ENCODE measurements at places on chromosomes 6 and 20.

- DNase-seq: no peak
These were observed 6.5 kb downstream of the RBM38 start for GRCh38 chr20:57397693-57398108.

DNA sequence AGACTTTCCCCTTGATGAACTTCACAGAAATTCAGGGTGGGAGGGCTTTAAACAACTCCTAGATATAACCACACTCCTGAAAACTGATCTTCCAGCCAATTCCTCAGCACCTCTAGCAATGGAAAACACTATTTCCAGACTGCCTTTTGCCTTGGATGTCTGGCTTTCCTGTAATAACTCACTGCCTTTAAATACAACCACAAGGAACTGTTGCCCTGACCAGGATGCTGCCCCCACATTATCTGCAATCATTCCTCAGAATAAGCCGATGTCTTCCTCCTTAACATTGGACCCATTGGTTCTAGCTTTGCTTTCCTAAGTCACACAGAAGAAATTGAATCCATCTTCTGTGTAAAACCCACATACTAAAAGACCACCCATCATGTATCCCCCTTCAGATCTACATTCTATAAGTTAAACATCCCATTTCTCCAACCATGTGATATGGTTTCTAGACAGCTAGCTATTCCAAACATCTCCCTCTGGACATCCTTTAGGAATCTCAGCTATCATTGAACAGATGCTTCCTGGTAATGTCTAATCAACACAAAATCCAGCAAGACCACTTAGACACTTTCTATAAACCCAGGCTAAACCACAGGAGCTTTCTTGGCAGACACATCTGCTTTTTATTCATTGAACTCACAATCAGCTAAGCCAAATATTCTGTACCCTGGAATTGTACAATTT, 95.9 kb upstream of the KCNQ5 start:
- DNase-seq: no peak

DNA sequence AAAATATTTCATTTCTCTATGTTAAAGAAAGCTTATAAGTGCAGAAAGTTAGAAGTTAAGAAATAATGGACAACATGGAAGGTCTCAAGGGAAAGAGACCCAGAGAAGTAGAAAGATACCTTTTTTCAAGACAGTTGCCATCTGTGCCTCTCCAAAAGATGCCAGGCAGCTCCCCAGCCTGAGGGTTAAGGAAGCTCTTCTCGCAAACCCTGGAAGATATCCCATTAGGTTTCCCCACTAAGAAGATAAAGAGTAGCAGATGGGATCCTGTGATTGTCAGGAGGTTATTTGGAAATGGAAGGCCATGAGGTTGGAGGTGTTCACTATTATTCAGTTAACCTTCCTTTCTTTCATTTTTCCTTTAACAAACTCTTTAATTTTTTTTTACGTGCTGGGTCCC, 110.1 kb upstream of the SIM1 start:
- DNase-seq: no peak

DNA sequence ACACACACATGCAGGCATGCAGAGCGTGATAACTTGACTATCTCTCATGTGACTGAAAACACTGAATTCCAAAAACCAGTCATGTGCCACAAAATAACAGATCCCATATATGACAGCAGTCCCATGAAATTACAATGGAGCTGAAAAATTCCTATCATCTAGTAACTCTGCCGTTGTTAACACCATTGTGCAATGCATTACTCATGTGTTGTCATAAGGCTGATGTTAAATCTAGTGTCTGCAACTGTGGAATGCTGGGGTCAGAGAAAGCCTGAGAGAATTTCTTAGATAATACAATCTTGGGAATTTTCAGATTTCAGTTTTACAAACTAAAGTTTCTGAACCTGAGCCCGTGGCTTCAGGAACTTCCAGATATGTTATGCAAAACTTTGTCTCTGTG, 70.2 kb downstream of the LYRM4 start:
- DNase-seq: no peak

DNA sequence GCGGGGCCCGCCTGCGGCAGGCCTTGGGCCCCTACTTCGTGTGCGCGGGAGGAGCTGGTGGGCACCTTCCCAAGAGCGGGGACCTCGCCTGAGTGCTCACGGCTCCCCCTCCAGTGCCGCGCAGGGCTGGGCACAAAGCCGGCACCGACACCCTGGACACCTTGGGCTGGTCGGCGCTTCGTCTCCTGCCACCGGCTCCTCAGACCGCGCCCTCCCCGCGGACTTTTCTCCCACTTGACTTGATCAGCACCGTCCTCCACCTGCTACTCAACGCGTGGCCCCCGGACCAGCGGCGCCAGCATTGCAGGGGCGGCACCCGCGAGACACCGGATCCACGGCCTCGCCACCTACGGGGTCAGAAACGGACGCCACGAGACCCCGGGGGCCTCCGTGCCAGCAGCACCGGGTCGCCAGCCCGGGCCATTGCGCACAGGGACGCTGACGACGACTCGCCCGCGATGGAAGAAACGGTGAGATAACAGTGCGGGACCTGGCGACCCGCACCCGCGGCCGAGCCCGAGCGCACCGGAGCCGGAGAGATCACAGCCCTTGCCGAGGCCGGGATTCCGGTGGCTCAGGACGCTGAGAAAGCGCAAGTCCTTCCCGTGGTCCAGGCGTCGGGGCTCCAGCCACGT, 154.2 kb downstream of the DLL1 start:
- DNase-seq: no peak

DNA sequence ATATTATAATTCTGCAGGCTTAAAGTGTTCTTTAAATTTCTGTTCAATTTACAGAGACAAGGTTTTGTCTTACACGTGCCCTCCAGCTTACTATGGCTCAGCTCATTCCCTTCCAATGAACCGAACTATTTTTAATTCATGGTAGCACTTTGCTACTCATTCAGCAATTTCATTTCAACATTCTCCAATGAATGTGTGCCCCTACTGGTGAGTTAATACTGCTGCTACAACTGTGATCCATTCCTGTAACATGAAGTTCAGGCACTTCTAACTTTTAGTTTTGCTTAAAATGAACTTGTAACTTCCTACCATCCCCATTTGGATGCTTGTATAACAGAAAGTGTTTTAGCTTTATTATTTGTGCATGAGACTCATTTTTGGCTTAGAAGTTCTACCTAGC, 99.7 kb downstream of the F13A1 start:
- no peak for DNase-seq

DNA sequence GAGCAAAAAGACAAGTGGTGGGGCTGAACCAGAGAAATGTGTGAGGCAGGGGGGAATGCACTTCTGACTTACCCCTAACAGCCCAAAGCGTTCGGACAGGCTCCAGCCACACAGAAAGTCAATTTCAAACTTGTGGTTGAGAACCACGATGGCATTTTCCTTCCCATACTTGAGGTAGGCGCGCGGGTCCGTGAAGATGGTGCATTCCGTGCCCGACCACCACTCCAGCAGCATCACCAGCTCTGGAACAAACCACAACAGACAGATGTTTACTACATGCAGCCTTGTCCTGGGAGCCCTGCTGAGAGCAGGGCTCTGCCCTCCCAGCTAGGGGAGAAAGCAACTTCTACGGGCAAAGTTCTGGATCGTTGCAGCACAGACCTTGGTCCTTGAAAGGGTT, 107.7 kb downstream of the AGPAT4 start:
- DNase-seq: no peak

DNA sequence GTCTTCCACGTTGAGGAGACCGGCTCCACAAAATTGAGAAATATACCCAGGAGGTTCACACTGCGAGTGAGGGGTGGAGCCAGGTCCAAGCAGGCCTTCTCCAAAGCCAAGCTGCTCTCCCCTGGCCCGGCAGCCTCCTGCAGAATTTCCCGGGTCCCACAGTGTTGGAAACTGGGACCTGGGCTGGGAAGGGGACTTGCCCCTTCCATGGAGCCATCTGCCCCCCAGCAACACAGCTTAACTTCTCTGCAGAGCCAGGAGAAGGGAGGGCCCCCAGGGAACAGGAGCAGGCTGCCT, 35.4 kb downstream of the MDFI start:
- no peak for DNase-seq

GRCh38 chr20:20184149-20184548, 131.8 kb downstream of the CFAP61 start:
- no peak for DNase-seq

GRCh38 chr6:35552285-35552917, 39.7 kb upstream of the TULP1 start:
- no peak for DNase-seq

- DNase-seq: no peak
These were observed 82.5 kb upstream of the BHLHE23 start for GRCh38 chr20:63089051-63089907.

DNA sequence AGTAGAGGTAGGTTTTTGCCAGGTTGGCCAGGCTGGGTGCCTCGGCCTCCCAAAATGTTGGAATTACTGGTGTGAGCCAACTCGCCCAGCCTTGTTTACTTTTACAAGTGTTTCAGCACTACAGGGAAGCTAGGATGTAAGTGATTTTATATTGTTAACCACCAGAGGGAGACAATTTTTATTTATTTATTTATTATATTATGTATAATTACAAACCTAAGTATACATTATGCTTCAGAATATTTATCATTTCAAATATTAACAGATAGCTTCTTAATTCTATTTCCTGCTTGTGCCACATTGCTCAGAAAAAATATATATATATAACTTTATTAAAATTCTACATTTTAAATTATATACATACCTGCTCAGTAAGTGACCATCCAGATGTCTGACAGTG, 9.8 kb downstream of the MMUT start:
- no peak for DNase-seq

DNA sequence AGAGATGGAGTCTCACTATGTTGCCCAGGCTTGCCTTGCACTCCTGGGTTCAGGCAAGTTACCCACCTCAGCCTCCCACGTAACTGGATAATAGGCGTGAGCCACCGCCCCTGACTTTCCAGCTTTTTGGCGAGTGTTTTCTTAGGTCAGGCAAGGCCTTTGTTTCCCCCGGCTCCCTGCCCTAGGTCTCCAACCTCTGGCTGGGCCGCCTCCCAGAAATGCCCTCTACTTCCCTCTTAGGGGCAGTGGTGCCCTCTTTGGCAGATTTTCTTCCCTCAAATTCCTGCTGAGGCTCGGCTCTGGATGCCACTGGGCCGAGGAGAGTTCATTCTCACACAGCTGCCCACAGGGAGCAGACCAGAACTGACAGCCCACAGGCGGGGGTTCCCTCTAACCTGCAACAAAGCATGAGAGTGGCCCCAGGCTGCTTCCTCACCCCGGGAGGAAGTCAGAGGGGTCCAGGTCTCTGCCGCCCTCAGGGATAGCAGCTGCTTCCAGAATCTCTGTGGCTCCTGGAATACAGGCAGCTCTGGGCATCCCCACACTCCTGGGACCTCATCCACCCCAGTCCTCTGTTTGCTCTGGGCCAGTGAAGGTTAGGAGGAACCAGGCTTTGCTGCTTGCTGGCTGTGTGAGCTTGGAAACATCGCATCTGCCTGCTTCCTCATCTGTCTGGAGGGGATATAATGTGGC, 56.5 kb downstream of the TCP11 start:
- DNase-seq: no peak

DNA sequence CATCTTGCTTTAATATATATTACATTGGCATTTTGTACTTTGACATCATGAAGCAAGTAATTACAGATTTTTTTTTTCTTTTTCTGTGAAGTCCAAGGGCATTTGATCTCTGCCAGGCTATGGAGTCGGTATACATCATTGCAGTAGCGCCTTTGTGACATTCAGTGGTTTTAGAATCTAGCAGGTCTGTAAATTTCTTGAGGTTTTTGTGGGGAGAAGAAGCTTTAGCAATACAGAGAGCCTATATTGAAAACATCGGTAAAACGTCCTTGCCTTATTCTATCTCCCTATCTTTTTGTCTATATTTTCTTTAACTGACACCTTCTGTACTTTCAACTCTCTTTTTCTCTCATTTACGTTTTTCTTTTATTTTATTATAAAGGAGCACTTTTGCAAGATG, 47.2 kb downstream of the DUSP22 start:
- no peak for DNase-seq

- no peak for DNase-seq
These were observed 861 bp downstream of the PCMTD2 start for GRCh38 chr20:64256282-64256935.

DNA sequence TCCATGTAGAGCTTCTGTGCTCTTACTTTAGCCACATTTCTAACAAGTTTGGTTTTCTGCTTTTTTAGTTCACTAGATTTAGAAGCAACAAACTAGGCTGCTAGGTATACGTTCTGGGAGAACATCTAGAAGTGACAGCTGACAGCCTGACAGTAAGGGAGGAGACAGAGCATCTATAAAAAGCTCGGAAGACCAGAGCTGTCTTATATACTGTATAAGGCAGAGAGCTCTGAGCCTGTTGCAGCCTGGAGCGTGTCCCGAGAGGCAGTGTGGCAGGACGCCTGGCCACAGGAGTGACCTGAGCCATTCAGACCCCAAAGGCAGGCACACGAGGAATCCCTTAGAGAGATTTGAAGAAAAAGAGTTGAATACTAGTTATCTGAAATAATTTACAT, 24.6 kb downstream of the PPP1R14C start:
- DNase-seq: no peak

- peak; percentile 26 for DNase-seq
These were observed 149.5 kb downstream of the ANKRD60 start for GRCh38 chr20:58078741-58079522.

- DNase-seq: no peak
These were observed 657.6 kb downstream of the PRKN start for GRCh38 chr6:162069995-162070394.

DNA sequence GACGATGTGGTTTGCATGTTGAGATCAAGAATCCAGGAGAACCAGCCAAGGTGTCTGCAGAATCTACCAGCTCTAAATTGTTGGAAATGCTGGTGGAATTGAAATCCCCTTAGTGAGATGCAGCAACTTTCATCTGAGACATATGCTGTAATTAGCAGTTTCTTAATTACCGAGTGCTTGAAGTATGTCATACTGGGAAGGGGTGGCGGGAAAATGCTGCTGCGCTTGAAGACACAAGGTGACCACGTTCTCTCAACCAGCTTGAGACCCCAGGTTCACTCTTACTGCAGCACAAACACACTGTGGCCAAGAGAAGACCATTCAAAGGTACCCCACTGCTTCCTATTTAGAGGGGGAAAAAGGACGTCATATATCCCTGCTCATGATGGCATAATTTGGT, 59.0 kb downstream of the PFDN4 start:
- DNase-seq: no peak

DNA sequence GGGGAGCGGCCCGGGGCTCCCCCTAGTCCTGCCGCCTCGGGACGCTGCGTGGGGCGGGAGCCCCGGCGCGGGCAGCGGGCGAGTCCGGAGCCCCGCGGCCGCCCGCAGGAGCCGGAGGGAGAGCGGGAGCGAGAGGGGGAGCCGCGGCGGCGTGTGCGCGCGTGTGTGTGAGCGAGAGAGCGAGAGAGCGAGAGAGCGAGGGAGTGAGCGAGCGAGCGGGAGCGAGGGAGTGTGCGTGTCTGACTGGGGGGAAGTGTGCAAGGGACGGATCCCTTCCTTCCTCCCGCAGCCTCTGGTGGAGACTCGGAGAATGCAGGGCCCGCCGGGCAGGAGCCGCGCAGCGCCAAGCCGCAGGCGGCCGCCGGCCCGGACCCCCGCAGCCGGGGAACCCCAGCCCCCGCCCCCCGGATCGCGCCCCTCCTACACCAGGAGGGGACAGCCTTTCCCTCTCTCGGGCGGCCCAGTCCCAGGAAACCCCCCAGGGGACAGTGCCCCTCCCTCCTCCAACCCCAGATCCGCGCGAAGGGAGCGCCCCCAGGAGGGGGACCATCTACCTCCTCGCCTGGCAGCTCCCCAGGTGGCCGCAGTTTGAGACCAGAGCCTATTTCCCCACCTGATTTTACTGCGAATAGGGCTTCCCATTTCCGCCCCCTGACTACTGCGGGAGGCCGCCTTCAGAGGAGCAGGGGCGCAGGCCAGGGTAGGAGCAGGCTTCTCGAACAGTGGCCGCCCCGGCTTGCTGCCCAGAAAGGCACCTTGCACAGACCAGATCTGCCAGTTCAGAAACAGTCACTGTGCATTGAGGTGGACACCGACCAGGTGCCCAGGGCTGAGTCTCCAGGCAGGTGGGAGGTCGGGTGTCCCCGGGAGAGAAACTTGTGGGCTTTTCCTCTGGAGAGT, at the start of gene CDH22:
Gene CDH22 (minus strand): TSS at position 241 of the 900 bp plus-strand sequence. CDS start 57,204 bp downstream, outside the sequence.
- no peak for DNase-seq
